ENCODE measurements at places on chromosomes 5 and 9.

DNA sequence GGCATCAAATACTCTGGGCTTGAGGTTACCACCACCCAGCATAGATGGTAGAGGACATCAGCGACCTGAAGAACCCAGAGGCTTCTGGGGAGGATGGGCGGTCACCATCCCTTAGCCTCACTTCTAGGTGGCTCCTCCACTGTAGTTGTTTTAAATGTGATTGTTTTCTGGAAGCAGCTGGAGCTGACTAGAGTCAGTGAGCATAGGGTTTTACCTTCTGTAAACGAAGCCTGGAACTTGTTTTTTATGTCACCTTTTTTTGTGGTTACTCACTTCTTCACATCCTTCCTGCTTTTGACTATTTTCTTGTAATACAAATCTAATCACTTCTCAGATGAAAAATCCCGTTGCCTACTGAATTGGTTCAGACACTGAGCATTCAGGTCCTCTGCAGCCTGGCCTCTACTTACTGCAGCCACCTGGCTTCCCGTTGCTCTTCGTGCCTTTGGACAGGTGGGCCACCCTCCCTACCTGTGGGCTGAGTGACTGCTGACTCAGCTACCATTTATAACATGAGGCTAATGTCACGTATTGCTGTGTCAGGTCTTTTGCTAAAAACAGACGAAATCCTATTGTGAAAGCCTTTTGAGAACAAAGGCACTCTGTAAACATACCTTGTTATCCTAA is 167.8 kb downstream of the MAN2A1 start:
- peak overlapping the region; percentile 95 for H3K27ac ChIP-seq
- peaks cover 36% of the 10 kb centered on the region for H3K4me1 ChIP-seq
- no peaks in the 10 kb centered on the region for H3K27me3 ChIP-seq
- H3K36me3 ChIP-seq = peaks cover 3% of the 10 kb centered on the region
- DNase-seq = no peak

- H3K36me3 ChIP-seq = no peaks in the 10 kb centered on the region
- H3K4me3 ChIP-seq = no peak overlapping the region
- H3K4me1 ChIP-seq = no peaks in the 10 kb centered on the region
- peaks cover 31% of the 10 kb centered on the region for H3K27me3 ChIP-seq
- no peak overlapping the region for H3K27ac ChIP-seq
These were observed 20.2 kb upstream of the ALDOB start for GRCh38 chr9:101455656-101456240.

- no peaks in the 10 kb centered on the region for H3K27me3 ChIP-seq
- H3K27ac ChIP-seq = no peak overlapping the region
- no peak overlapping the region for H3K4me3 ChIP-seq
- H3K36me3 ChIP-seq = no peaks in the 10 kb centered on the region
- no peak for DNase-seq
- H3K4me1 ChIP-seq = no peaks in the 10 kb centered on the region
These were observed 520.0 kb upstream of the CLINT1 start for GRCh38 chr5:158378931-158379330.

GRCh38 chr5:39331861-39332381 is 32.4 kb downstream of the C9 start:
- H3K27ac ChIP-seq = no peak overlapping the region
- no peak for DNase-seq
- no peaks in the 10 kb centered on the region for H3K36me3 ChIP-seq

DNA sequence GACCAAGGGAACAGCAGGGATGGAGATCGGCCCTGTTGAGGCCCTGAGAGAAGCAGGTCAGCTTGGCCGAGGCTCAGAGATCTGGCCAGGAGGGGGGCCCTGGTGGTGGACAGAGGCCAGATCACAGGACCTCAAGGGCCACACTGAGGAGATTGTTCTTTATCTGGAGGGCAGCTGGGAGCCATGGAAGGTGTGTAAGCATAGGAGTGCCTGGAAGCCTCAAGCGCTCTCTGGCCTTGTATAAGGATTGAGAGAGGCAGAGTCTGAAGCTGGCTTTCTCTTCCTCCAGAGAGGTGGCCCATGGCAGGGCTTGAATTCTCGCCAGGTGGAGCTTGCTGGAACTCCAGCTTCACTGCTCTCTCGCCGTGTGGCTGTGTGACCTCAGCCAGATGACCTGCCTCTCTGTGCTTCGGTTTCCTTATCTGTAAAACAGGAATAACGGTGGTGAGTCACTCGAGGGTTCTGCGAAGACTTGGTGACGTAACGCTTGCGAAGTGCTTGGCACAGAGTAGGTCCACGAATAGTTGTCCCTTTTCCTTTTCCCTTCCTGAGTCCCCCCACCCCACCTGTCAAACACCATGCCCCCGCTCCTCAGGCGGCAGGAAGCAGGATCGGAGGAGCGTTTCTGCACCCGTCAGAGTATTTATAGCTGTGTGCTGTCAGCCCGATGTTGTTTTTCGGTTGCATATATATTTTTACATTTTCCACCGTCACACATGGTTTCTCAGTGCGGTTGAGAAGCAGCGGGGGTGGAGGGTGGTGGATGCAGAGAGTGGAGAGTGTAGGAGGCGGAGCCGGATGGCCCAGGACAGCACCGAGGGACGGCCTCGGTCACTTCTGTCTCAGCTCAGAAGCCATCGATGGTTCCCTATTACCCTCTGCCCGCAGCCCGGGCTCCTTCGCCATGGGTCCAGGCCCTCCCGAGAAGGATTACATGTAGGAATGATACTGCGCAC is 17.0 kb upstream of the CRB2 start:
- peaks cover 4% of the 10 kb centered on the region for H3K36me3 ChIP-seq
- H3K4me3 ChIP-seq = peak overlapping the region; percentile 84
- peak overlapping the region; percentile 93 for H3K27ac ChIP-seq
- DNase-seq = peak; percentile 48
- H3K4me1 ChIP-seq = peaks cover 25% of the 10 kb centered on the region

- H3K27ac ChIP-seq = no peak overlapping the region
- no peaks in the 10 kb centered on the region for H3K4me1 ChIP-seq
- H3K27me3 ChIP-seq = no peaks in the 10 kb centered on the region
- DNase-seq = no peak
- H3K36me3 ChIP-seq = no peaks in the 10 kb centered on the region
These were observed 260.3 kb upstream of the RPS23 start for GRCh38 chr5:82538339-82539034.

DNA sequence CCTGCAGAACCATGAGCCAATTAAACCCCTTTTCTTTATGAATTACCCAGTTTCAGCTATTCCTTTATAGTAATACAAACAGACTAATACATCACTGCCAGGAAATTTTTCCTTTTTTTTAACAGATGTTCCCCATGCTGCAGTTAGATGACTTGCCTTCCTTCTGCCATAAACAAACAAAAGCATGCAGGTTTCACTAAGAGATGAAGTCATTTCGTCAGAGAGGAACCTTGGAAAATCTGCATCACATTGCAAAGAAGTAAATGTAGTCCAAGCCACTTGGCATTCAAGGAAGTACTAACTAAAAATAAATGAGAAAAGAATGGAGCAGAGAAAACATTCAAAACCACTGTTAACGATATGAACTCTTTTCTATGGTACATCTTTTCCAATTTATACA is 194.1 kb upstream of the EFNA5 start:
- no peak for DNase-seq
- no peaks in the 10 kb centered on the region for H3K4me1 ChIP-seq

DNA sequence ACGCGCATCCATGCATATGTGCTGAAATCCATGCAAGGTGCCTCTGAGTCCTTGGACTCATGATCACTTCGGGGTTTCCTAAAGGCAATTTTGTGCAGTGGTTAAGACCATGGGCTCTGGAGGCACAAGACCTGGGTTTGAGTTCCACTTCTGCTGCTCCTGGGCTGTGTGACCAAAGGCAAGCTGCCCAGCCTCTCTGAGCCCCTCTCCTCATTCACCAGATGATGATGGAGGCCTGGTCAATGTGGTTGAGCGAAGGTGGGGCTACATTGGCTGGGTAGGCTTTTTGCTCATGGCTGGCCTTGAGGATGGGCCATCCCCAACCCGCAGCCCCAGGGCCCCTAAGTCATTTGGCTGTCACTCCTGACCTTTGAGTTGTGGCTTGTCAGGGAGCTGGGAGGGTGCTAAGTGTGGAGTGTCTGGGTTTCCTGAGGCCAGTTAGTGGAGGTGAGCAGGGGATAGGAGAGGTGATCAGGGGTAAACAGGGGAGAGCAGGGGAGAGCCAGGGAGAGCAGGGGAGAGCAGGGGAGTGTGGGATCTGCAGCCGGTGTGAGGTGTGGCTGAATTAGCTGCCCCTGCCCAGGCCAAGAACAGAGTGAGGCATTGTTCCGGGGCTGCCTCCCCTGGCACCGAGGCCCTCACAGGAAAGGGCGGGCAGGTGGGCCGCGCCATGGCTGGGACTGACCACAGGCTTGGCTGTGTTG is 64.6 kb upstream of the SYNPO start:
- H3K27ac ChIP-seq = no peak overlapping the region
- no peaks in the 10 kb centered on the region for H3K4me1 ChIP-seq
- DNase-seq = no peak

- no peak overlapping the region for H3K4me3 ChIP-seq
- peaks cover 21% of the 10 kb centered on the region for H3K27me3 ChIP-seq
- no peaks in the 10 kb centered on the region for H3K4me1 ChIP-seq
- no peak for DNase-seq
- H3K36me3 ChIP-seq = no peaks in the 10 kb centered on the region
- no peak overlapping the region for H3K27ac ChIP-seq
These were observed 152.1 kb downstream of the GNA14 start for GRCh38 chr9:77495834-77496671.
